ENCODE measurements at places on chromosomes 4 and X.

- no peak for DNase-seq
Observed at GRCh38 chr4:106512706-106513105, 144.1 kb upstream of the GIMD1 start.

DNA sequence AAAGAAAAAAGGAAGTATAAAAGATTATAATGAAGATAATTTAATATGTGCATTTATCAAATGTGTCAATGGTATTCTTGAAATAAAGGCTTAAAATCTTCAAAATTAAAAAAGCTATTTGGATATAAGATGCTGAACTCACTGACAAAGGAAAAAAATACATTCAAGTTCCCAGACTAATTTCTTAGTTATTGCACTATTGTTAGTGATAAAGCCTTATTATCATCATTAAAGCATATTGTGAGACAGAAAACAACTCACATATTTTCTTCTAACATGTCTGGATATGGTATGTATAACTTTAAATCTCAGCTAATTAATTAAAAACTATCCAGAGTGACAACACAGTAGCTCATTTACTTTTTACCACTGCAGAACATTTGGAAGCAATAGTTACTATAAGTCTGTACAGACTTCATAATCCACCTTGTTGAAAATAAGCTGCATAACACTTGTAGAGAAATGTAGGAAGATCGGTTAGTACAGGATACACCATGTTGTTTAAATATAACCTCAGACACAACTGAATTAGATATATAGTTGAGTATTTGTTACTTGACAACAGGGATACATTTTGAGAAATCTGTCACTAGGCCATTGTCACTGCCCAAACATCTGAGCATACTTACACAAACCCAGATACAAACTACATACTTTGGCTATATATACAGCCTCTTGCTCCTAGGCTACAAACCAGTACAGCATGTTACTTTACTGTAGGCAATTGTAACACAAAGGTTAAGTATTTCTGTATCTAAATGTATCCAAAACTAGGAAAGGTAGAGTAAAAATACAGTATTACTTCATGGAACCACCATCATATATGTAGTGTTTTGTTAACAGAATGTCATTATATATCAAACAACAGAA lies 12.8 kb upstream of the FAM200B start:
- no peak for DNase-seq

DNA sequence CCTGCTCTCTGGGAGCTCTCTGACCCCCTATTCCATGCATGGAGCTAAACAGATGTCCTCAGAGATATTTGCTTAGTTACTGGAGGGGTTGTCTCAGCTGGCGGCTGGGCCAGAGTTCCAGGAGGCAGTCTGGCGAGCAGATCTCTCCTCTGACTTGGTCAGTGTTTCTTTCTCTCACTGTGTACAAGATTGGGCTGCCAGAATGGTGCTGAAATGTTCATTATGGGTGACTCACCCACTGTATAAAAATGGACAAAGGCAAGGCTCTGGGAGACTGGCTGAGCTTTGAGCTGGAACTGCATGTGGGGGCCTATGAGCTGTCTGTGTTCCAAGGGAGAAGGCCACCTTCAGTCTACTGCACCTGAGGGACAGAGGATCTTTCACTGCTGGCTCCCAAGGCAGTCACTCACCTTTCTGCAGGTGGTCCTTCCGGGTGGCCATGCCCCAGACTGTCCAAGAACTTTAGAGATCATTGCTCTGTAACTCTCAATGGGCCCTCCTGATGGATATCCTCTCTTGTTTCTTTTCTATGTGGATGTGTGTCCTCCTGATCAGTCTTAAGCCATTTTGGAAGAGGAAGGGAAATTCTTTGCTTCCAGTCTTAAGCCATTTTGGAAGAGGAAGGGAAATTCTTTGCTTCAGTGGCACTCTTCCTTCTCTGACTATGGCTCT lies 88.2 kb downstream of the CFAP299 start:
- no peak for DNase-seq

- no peak for DNase-seq
Observed at GRCh38 chr4:1097553-1097952, 15.8 kb downstream of the RNF212 start.

GRCh38 chrX:6917666-6918065 lies 229.8 kb upstream of the STS start:
- no peak for DNase-seq

DNA sequence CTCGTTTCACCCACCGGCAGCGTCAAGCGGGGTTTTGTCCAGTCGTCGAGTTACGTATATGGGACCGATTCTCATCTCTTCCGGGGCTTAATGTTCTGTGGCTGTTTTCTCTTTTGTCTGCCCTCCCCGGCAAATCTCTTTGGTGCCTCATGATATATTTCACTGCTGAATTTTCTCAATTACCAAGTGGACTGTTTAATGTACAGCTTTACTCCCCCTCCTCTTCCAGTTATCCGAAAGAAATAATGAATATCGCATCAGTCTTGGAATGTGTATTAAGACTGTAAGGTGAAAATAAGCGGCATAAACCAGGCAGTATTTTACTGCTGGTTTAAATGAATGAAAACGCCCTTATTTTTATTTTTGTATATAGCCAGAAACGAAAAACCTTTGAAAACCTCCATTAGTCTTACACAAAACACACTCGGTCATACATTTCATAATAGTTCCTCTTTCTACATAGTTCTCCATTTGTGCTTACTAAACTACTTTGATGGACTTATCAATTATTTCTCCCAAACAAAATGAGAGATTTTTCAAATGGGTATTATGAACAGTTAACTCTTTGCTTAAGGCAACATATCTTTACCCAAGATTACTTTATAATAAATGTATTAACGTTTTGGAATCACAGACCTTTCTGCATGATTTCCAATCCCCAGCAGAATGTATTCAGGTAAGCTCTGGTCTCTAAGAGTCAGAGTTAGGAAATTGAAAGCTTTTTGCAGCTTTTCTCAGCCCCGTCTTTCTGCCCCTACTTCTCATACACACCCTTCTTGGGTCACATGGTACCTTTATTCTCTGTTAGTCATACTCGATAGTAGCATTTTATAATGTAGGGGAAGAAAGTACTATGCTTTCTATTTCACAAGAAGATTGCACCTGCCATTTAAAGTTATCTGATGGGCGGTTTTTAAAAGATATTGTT lies 979 bp downstream of the RP2 start:
- no peak for DNase-seq

GRCh38 chr4:152278172-152278504 lies 257.8 kb downstream of the FBXW7 start:
- DNase-seq: no peak

DNA sequence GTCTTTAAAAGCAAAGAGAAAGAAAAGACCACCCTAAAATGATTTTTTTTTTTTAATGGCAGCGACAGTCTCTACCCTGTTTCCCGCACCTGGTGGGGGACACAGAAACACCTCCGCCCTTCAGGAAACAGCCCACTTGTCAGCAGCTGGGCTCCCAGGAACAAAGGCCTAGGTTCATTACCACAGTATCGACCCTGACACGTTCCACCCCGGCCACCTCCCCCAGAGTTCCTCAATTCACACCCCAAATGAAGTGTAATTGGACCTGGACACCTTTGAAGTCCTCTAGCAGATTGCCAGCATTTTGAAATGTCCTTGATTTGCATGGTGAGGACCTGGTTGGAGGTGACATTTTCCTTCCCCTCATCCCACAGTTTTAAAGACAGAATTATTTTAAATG lies 175.0 kb upstream of the BCOR start:
- DNase-seq: no peak

- no peak for DNase-seq
Observed at GRCh38 chr4:84578540-84579402, 4.2 kb upstream of the CDS1 start.

DNA sequence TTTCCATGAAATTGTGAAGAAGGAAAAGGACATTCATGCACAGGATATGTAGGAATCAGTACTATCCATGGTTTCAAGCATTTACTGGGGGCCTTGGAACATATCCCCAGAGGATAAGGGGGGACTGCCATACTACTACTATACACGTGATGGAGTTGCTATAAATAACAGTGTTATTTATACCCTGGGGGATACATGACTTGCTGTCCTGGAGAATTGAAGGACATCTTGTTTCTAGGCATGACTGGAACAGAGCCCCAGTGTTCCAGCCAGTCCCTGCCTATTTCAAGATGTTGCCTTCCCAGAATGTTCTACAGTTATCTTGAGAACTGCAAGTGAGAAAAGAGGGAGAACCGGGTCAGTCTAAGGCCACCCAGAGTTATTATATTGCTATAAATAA lies 39.6 kb upstream of the ZNF81 start:
- no peak for DNase-seq

- no peak for DNase-seq
Observed at GRCh38 chrX:12949927-12950656, 24.8 kb upstream of the TMSB4X start.

DNA sequence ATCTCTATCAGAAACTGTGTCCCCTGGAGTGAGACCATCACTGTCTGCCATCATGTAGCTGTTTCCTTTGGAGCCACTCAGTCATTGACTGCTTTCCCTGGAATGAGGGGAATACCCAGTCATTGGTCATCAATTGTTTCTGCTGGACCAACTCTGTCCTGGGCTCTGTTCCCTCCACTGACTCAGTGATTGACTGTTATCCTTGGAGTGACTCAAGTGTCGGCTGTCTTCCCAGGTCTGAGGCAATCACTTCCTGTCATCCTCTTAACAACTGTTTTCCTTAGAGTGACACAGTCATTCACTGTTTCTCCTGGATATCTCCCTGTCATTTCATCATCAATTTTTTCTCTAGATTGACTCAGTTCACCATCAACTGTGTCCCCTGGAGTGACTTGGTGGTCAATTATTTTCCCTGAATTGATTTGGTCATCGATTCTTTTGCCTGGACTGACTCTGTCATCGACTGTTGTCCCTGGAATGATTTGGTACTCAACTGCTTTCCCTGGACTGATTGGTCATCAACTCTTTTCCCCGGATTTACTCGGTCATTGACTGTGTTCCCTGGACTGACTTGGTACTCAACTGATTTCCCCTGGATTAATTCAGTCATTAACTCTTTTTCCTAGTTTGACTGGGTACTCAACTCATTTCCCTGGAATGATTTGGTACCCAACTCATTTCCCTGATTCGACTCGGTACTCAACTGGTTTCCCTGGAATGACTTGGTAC lies 327.9 kb upstream of the VCX start:
- DNase-seq: no peak

GRCh38 chrX:34655501-34656455 lies 1.3 kb downstream of the TMEM47 start:
- DNase-seq: no peak

DNA sequence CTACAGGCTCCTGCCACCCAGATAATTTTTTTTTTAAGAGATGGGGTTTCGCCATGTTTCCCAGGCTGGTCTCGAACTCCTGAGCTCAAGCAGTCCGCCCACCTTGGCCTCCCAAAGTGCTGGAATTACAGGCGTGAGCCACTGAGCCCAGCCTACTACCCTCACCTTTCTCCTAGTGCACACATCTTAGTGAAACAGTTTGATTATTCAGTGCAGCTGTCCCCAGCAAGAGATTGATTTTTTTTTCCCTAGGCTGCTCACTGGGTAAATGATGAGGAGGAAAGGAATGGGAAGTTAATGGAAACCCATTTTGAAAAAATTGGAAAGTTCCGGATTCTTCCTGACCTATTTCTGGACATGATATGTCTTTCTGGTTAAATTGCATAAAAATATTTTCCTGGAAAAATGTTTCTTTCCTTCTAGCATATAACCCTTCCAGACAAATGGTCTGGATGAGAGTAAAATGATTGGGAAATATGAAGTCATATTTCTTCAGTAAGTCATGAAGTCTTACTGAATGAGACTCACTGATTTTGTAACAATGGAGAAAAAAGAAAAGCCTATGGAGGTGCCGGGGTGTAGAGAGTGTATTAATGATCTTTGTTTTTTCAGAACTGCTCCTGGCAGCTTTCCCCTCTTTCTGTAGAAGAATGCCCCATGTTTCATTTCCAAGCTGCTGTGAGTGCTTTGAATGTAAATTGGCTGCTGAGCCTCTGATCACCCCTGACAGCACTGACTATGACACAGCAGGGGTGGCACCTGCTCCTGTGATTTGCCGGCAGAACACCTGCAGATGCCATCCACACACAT lies 19.5 kb upstream of the ZNF41 start:
- no peak for DNase-seq

DNA sequence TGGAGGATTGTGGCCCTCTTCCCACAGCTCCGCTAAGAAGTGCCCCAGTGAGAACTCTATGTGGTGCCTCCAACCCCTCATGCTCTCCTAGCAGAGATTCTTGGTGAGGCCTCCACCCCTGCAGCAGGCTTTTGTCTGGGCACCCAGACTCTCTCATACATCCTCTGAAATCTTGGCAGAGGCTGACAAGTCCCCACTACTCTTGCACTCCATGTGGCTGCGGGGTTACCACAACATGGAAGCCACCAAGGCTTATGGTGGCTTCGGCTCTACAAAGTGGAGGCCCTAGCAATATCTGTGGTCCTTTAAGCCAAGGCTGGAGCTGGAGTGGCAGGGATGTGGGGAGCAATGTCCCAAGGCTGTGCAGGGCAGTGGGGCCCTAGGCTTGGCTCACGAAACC lies 255.2 kb downstream of the COX7B2 start:
- DNase-seq: no peak

- no peak for DNase-seq
Observed at GRCh38 chr4:98891478-98892337, 37.2 kb downstream of the EIF4E start.

GRCh38 chrX:54452920-54453319 lies 12.7 kb downstream of the TSR2 start:
- DNase-seq: no peak

DNA sequence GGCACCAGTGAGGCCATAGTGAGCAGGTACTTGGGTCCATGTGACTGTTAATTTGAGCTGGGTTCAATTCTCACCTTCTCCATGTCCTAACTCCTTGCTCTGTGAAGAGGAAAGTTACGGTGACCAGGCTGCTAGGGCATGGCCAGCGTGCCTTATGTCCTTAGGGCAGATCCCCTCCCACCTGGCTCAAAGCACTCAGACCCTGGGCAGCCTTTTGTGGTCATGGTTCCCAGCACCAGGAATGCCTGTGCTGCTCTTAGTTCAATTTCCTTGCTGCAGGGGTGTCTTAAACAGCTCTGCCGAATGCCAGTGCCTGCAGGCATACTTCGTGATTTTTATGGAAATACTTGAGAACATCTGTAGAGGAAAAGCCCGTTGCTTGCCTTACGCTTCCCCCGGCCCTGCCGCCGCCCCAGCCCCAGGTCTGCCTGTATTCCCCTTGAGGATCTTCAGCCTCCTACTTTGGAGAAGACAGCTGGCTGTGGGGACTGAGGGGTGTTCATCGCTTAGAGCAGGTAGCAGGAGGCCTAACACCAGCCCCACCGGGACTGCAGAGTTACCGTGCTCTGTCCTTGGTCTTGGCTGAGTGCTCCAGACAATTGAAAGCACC lies 3.1 kb upstream of the CDK16 start:
- DNase-seq: no peak

DNA sequence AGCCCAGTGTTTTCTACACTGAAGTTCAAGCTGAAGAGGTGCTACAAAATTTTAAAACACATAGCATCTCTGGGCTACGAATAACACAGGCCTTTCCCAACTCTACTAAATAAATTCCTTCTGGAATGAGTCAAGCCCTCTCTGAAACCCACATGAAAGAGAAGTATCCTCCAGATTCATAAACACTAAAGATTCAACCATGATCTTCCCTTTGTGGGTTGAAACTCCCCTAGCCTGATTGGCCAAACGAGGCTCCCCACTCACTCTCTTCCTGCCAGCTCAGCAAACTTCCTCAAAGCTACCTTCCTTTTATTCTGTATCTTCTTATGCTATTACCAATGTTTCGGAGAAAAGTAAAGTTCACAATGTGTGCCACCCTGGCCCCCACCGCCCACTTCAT lies 95.4 kb downstream of the NKX6-1 start:
- no peak for DNase-seq

All from HuH-7.5 (cell line).